ENCODE measurements at places on chromosomes 12 and 14.

DNA sequence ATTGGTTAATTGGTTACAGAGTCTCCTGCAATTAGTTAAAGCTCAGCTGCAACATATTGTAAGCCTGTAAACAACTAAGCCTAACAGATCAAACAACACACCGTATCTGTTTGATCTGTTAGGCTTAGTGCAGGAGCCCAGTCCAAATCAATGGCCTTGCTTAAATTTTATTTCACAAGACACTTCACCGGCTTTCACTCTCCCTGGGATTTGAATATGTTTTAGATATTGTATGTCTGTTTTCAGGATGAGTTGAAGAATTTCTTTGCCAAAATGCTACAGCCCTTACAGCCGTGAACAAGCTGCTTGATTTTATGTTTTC is 5.5 kb upstream of the RNASE1 start:
- no peak for DNase-seq

DNA sequence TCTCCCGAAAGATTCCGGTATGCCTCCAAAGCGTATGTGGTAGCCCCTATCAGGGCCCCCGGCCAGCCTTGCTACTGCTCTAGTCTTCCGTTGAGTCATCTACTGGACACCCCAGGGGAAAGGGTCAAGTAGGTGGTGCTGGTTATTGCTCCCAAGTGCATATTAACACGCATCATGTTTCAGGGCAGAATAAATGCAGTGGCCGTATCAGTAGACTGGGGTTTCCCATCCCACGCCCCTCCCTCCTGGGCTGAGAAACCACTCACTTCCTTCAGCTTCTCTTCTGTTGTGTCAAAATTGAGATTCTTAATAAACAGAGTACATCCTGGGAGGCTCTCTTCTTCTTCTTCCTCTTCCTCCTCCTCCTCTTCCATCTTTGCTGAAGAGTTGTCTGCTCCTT is 39.3 kb downstream of the RBM19 start:
- DNase-seq, result no peak

- DNase-seq, result no peak
These were observed 179.8 kb downstream of the GALC start for GRCh38 chr14:87813211-87813610.

DNA sequence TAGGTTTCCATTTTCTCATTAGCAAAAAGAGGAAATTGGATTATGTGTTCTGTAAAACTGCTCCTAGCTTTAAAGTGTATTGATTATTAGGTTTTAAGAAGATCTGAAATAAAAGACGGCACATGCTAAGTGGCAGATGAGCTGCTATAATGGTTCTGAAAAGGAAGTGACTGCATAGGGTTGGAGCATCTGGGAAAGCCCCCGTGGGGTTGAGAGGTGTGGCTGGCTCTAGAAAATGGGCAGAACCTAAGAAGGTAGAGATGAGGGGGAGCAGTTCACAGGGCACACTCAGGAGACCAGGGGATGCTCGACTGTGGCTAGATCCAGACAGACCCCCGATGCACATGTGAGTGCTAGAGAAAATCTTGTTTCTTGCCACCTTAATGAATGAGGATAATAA is 1.9 kb downstream of the IFNG-AS1 start:
- DNase-seq, result no peak

DNA sequence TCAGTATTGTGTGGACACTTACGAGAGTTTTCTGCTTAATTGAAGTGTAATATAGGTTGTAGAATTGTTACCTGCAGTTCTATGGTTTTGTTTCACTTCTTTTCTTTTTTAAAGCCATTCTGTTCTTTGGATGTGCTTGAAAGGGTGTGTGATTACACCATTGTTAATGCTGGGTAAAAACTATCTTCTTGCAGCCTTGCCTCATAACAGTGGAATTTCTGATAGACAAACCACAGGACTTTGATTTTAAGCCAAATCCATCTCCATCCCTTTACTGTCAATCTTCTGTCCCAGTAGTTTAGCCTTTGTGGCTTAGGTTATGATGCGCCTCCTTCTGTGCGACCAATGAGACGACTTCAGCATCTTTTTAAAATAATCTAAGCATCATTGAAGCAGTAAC is 182.3 kb downstream of the PELI2 start:
- DNase-seq, result peak; percentile 24

- DNase-seq, result no peak
These were observed 408.3 kb downstream of the EGLN3 start for GRCh38 chr14:33542338-33543287.

DNA sequence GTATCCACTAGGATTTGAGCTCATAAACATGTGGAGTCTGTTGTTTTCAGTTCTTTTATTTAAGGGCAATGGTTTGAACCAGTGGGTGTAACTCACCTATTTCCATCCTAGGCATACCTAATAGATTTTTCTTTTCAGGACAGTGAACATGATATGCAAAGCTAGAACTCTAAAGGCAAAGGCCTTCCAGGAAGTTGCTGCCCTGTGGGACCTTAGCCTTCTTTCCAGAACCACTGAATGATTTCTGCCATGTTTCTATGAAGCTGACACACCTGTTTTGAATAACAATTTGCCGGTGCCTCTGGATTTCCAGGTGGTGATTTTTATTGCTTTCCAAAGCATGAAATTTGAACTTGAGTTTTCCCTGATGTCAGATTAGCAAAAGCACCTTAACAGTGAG is 372.9 kb upstream of the FAR2 start:
- no peak for DNase-seq

DNA sequence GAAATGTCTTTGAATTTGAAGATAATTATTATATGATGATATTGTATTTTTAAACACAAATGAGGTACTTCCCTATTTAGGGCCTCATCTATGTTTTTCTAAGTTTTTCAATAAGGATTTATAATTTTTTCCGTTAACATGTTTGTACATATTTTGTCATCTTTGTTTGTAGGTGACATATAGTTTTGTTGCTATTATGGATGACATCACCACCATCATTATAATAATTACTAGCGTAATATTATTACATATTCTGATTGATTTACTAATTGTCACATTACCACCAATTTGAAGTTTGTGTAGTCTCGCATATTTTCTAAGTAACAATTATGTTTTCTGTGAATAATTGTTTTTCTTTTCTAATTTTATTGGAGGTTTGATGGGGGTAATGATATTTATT is 147.2 kb upstream of the DAAM1 start:
- DNase-seq, result no peak

- no peak for DNase-seq
These were observed 24.5 kb downstream of the CDKN1B start for GRCh38 chr12:12741660-12742059.

DNA sequence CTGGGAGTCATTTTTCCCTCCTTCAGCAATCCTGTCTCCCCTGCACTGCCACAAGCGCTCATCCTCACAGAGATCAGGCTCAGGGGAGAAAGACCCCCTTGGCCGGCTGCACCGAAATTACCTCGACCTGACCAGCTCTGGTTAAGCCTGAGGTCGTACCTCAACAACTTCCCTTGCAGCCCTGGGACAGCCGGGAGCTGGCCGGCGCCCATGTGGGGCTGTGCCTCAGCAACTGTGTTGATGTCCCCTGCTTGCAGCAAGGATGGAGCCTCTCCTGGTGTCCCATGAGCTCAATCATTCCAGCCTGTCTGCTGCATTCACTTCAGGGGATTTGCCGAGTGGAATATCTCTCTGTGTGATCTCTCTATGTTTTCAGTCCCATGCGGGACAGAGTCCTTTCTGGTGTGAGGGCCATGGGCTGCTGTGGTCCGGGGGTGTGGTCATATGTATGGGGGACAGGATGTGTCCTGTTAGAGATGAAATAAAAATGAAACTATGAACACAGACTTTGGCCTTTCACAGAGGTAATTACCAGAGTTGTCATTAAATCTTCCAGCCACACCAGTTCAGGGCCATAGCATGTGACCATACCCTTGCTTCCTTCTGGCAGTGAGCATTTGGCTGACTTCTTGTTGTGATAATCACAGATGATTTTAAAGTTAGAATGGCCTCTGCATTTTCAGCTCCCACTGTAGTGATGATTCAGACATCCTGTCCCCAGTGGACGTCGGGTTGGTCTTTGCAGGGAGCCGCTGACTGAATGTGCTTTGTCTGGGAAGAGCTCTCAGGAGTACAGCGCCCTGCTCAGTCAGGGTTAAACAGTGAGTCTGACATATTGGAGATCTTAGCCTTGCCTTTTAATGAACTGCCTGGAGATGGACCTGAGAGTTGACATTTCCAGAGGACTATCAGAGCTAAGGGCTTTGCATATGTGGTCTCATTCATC is 405.9 kb downstream of the AACS start:
- no peak for DNase-seq

GRCh38 chr14:22387776-22388241 is 201.2 kb downstream of the DAD1 start:
- DNase-seq, result no peak

GRCh38 chr12:65903691-65904383 is 79.6 kb downstream of the HMGA2 start:
- DNase-seq, result no peak

DNA sequence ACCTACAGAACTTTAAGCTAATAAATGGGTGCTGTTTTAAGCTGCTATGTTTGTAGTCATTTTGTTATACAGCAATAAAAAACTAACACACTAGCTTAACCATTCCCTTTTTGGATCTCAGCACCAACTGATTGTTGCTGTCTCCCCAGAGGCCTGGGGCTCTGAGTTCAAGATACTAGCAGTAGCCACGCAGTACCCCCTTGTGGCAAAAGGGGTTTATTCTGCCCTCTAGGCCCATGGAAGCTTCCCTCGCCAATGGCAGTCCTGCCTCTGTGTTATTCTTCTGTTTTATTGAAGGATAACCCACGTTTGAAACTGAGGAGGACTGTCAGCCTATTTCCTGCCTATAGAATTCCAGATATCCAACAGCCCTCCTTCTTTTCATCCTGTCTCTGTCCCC is 455.3 kb upstream of the ATP2B1 start:
- DNase-seq, result no peak

DNA sequence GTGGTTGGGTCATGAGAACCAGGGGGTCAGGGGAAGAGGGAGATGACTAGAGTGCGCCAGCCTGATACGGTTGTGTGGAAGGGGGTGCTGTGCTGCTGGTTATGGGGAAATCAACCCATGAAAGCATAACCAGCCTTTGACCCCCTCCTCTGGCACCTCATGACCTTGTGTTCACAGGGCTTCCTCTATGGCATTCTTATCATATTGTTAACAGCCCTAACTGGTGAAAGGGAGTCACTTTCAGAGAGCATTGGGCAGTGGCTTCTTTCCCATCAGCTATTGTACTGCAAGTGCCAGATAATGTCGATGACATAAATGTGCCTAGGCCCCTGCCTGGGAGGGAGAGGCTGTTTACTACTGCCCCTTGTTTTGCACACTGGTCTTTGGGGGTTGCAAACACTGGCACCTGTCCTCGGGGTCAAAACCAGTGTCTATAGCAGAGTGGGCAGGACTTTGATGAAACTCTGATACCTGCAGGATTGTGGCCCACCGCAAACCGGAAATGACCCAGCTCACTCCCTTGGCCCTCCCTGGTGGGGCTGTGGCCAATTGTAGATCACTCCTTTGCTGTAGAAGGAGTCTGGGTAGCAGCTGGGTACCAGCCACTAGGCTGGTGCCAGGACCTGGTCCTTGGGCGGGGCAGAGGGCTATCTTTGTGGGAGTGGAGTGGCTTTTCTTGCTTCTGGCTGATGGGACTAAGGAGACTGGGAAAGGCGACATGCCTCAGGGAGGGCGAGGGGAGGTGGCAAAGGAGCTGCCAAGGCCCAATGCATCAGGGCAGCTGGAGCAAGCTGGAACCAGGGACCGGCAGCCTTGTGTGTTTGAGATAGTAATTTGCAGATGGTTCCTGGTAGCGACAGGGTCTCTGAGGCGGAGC is 634 bp upstream of the TMEM63C start:
- peak; percentile 57 for DNase-seq

DNA sequence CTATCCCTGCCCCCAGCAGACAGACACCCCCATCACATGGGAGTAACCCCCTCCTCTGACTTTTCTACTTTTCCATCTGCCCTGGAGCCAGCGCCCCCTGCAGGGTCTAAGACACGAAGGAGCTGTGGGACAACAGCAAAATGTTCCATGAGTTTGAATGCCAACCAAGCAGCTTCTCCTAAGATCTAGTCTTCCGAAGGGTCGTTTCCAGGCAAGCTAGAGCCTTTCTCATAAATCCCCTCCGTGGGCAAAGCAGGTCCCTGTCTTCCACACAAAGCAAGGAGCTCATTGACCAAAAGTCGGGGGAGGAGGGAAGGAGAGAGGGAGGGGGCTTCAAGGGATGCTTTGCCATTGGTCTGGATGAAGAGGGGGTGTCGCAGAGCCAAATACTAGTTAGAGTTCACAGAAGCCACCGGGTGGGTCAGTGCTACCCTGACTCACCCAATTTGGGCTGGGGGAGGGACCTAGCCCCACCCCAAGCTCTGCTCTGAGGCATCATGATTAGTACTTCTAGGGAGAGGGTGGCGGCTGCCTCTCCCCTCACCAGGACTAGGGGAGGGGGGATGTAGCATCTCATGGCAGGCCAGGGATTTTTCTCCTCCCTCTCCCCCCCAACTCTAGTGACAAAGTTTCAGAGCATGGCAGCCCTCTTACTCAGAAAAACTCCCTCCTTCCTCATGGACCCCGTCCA is 1.6 kb downstream of the MSI1 start:
- no peak for DNase-seq

- DNase-seq, result no peak
These were observed 57.5 kb upstream of the PIWIL1 start for GRCh38 chr12:130280231-130280630.

- DNase-seq, result no peak
These were observed 16.3 kb downstream of the ERC1 start for GRCh38 chr12:1007276-1007675.

DNA sequence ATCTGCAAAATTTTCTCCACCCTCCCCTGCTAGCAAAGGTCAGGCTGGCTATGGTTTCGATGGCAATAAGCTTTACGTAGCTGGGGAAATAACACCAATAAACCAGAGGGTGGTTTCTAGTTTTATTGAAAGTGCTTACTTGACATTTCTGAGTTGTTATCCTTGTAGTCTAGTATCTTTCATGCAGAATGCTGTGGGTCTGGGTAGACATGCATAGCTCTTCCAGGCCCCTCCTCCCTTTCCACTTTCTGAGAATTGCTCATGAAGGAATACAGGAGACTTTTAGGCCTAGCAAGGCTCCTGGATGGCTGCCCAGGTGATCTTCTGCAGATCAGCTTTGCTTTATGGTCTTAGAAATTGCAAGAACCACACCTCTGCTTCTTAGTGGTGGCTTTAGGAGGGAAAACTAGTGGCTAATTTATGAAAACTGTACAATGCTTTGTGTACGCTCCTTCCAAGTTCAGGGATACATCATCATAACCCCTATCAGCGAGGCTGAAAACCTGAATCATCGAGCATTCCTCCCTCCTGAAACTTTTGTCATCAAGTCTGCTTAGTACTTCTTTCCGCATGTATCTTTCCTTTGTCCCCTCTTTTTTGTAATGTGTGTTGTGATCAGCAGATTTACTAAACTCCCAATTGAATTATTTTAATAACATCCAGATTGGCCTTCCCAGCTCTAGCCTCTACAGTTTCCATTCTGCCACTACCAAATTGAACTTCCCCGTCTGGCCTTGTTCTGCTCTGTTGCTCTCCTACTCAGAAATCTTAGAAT is 473.0 kb downstream of the RAD51B start:
- no peak for DNase-seq

- no peak for DNase-seq
These were observed 256.6 kb downstream of the PRKD1 start for GRCh38 chr14:29671034-29671433.
